ENCODE measurements at places on chromosomes 2 and 18.

- DNase-seq = no peak
These were observed 145.2 kb downstream of the CELF4 start for GRCh38 chr18:37420315-37420880.

GRCh38 chr2:174038462-174038861, 73.3 kb upstream of the SP3 start:
- DNase-seq = no peak

DNA sequence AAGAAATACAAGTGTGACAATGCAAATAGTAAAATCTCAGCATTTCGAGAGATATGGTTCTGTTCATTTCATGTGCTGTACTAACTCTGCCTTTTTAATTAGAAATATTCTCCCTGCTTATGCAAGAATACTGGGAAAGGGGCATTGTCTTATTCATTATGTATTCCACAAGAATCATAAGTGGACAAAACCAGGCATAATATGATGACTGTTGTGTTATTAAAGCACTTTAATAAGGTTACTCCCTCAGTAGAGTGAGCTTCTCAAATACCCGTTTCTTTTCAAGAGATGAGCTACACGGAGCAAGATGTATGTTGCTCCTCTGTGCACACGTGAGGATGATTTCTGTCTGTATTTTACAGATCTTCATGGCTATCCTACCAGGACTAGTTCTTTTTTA, 638.7 kb upstream of the FANCL start:
- no peak for DNase-seq

DNA sequence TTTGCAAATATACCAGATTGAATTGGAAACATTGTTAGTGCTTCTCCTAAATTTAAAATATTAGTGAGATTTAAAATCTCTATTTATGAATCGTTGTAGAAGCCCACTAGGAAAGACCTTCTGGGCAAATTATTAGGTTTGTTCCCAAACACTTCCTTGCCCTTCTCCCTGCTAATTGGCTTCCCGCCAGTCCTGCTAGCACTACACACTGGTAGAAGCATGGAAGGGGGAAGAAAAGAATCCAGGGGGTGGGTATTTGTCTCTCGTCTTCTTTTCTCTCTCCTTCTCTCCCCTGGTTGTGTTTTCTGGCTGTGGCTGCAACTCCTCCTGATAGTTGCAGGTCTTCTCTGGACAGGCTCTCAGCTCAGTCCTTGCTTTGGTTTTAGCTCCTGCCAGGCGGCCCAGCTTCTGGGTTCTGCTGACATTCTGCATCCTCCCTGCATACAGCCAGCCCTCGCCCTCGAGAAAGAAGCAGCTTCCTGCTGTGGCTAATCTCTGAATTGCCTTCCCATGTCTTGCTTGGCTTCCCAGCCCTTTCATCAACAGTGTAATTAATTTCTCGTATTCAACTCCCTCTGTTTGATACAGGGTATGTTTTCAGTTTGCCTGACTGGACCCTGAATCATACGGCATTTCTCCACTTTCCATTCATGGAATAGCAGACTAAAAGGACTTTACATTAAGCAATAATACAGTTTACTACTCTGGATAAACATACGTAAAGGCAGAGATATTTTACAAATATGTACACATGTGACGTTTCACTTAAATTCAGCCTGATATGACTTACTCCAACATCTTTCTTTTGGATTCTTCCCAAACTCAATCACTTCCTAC, 6.9 kb upstream of the PARD3B start:
- DNase-seq = peak; percentile 46

GRCh38 chr2:119224391-119225104, 914 bp downstream of the STEAP3 start:
- DNase-seq = no peak

DNA sequence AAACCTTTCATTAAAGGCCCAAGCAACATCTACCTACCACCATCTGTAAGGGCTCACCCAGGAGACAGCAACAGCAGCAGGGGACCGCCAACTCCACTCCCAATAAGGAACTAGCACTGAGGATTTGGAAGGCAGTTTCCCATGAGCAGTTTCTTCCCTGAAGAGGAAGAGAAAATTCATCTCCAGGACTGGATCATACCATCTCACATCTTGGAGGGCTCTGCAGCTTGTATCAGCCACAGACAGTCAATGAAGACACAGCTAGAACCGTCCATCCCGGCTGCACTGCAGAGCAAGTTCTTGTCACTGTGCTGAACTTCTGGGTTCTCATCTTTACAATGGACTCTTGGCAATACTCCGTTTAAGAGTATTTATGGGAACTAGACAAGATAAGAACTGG, 2.8 kb upstream of the GYPC start:
- no peak for DNase-seq

GRCh38 chr2:160715428-160715827, 221.8 kb upstream of the RBMS1 start:
- DNase-seq = no peak

- peak; percentile 62 for DNase-seq
These were observed 7.9 kb downstream of the PKP4 start for GRCh38 chr2:158464426-158465281.

GRCh38 chr18:22839340-22839821, 93.7 kb upstream of the RBBP8 start:
- no peak for DNase-seq

DNA sequence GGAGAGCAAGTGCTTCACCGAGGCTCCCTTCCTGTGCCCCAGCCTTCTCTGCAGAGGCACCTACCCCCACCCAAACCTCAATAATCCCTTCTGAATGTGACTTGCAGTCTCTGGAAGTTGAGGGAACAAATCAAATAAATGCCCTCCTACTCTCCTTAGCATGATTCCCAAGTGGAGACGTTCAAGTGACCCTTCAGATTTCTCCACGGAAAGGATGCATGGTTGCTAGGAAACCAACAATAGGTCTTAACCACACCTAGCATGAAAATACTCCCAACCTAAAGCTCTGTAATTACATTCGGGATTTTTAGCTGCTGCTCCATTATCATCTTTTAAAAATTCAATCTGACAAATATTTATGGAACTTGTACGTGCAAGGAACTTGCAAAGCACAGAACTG, 50.2 kb upstream of the CABLES1 start:
- no peak for DNase-seq

DNA sequence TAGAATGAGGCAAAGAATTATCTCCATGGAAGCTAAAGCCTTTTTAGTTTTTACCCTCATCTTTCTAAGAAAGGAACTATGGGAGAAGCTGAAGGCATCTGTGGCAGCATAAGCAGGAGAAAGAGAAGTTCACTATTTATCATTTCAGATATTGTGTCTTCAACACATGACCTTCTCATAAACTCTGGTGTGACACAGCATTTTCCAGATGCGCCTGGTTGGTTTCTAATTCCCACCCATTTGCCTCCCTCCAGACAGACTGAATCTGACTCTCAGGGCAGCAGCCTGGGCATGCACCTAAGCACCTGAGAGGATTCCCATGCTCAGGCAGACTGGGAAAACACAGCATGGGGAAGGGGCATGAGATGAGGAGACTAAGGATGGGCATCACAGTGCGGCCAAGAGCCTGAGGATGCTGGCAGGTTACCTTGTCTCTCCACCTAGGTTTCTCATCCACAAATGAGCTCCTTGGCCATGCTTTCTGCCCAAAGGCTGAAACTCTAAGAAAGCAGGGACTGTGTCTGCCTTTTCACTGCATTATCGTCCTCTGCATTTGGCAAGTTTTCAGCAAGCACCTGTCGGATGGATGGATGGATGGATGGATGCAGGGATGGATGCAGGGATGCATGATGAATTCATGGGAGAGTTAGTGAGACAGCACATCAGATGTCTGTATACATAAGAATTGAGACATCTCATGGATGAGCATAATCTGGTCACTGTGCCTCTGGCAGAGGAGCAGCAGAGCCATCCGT, 28.8 kb upstream of the SULT1C4 start:
- no peak for DNase-seq

DNA sequence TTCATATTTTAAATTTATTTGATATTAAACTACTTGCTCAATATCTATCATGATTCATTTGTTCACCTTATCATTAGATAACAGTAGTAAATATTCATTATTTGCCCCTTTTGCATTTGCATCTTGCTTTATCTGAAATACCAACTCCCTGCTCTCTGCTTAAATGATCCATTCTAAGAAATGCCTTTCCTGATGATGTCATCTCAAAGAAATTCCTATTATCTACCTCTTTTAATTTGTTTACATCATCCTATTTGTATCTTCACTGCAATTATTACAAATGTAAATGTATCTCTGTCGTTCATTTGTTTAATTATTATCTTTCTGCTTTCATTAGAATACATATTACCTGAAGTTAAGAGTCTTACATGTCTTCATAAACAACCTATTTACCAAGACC, 549.9 kb downstream of the CBLN2 start:
- DNase-seq = no peak

- DNase-seq = no peak
These were observed 79.3 kb upstream of the MMADHC start for GRCh38 chr2:149666809-149667320.

- peak; percentile 28 for DNase-seq
These were observed 56.4 kb upstream of the LRRC30 start for GRCh38 chr18:7174344-7175095.

GRCh38 chr2:174633623-174633930, 36.0 kb upstream of the WIPF1 start:
- no peak for DNase-seq

GRCh38 chr18:3848316-3848715, 398.3 kb downstream of the TGIF1 start:
- no peak for DNase-seq

DNA sequence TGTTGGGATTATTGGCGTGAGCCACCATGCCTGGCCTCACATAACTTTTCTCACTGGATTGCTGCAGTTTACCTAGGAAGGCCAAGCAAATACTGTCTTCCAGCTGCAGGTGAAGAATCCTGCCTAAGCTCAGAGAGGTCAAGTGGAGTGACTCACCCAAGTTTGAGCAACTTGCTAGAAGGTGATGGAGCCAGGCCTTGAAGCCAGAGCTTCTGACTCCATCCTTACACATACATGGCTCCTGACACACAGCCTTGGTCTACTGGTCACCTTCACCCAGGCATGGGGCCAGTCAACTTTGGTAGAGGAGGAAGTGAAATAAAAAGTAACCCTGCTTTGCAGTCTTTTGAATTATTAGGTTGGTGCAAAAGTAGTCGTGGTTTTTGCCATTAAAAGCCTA, 93.5 kb downstream of the VWA3B start:
- DNase-seq = no peak

DNA sequence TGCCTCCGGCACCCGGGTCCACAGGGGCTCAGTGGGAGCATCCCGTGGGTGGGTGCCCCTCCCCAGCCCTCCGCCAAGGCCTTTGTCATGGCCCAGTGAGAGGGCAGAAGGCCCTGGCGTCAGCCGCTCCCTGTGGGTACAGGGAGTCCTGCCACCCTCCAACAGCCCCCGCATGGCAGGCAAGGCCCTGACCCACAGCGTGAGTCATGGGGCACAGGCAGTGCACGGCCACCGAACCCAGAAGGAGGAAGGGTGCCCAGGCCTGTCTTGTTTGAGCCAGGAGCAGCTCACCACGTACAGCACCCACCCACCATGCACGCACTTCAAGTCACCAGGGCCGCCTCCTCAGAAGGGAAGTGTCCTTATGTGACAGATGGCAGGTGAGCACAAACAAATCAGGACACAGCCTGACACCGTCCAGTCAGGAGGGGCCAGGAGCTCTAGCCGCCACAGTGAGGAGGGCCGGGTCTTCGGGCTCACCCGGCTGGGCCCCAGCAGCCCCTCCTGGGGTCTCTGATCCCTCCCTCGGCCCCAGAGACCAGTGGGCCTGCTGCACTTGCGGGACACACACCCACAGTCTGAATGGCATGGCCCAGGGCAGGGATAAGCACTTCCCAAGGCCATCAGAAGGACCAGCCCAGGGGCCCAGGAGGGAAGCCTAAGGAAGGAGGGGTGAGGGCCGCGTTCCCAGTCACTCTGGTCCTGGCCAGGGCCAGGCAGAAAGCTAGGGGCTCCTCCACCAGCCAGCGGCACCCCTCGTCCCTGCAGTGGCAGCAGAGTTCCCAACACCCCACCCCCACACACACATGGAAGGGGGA, 25.8 kb downstream of the BIN1 start:
- no peak for DNase-seq

GRCh38 chr18:74734013-74734444, 136.4 kb downstream of the ZNF407 start:
- no peak for DNase-seq

GRCh38 chr2:62089658-62090057, 106.3 kb upstream of the B3GNT2 start:
- no peak for DNase-seq
